ENCODE measurements at places on chromosomes 4 and X.

DNA sequence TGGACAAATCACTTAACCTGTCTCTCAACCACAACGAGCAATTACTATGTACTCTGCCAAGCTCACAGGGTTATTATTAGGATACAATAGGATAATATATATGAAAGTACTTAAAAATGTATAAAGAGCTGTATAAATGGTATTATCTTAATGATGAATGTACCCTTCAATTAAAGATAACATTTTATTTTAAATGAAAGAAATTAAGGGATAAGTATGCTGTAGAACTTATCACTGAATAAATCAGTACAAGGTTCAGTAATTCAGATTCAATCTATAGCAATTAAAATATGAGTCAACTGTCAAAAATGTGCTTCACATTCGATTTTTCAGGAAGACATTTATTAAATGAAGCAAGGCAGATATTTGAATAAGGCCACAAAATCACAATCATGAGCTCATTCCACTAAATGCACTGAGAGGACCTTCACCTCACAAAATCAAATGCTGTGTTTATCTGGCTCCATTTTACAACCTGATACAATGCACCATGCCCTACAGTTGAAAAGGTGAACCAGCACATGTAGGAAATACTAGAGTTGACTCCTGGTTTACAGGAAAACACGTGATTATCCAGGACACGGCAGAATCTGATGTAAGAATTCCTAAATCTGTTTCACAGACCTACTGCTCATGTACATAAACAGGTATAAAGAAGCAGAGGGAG is 4.4 kb downstream of the LRCH2 start:
- no peak for DNase-seq

DNA sequence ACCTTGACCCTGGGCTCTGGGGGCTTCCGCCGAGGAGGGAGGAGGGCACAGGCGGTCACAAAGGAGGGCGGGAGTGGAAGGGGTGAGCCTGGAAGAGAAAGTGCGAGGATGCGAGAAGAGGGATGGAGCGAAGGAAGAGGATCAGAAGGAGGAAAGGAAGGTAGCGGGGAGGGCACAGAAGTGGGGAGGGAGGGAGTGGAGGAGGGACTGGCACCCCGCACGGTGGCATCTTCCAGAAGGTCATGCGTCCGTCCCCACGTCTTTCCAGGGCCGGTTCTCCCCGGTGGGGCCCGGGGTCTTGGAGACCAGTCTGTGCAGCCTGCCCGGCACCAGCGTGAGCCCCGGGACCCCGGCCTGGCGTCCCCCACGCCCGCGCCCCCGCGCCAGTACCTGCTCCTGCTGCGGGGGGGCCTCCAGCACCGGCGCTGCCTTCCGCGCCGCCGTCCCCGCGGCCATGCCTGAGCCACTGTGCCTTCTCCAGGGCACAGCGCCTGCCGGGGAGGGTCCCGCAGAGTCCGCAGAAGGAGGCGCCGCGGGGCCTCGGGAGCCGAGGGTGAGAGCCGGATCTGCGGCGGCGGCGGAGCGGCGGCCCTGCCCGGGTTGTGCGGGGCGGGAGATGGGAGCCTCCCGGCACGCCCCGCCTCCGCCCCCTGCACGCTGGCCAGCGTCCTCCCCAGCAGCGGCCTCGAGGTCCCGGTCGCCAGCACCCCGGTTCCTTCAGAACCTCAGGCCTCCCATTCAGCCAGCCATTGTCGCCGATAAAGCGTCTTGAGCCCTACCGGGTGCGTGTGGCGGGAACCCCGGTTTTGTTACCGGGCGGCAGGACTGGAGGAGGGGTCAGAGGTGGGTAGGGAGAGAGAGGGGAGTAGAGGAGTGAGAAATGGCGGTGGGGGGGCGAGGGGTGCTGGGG is at the start of gene RNF175:
Gene RNF175, minus strand, starts transcription at position 618 of the 910 bp plus-strand sequence. Its CDS starts 162 bp downstream, at position 456.
- no peak for DNase-seq

GRCh38 chr4:131411393-131411792 is 1737.7 kb upstream of the PCDH10 start:
- DNase-seq: no peak

- DNase-seq: no peak
Measured at GRCh38 chrX:140151316-140151715, 186.0 kb upstream of the CXorf66 start.

DNA sequence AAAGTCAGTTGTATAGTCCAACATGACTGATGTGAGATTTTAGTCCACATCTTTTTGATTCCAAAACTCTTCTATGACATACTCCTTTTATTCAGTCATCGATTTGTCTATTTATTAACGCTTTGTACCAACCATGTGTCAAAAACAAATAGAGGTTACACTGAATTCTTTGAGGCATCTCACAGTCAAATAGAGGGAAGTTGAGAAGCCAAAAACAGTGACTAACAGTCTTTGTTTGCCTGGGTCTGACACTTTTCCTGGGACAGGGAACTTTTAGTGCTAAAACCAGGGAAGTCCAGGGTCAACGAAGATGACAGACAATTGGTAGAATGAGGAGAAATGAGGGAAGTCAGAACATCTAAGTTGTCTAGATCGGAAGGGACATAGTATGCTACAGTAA is 169.9 kb upstream of the HS3ST1 start:
- DNase-seq: no peak

DNA sequence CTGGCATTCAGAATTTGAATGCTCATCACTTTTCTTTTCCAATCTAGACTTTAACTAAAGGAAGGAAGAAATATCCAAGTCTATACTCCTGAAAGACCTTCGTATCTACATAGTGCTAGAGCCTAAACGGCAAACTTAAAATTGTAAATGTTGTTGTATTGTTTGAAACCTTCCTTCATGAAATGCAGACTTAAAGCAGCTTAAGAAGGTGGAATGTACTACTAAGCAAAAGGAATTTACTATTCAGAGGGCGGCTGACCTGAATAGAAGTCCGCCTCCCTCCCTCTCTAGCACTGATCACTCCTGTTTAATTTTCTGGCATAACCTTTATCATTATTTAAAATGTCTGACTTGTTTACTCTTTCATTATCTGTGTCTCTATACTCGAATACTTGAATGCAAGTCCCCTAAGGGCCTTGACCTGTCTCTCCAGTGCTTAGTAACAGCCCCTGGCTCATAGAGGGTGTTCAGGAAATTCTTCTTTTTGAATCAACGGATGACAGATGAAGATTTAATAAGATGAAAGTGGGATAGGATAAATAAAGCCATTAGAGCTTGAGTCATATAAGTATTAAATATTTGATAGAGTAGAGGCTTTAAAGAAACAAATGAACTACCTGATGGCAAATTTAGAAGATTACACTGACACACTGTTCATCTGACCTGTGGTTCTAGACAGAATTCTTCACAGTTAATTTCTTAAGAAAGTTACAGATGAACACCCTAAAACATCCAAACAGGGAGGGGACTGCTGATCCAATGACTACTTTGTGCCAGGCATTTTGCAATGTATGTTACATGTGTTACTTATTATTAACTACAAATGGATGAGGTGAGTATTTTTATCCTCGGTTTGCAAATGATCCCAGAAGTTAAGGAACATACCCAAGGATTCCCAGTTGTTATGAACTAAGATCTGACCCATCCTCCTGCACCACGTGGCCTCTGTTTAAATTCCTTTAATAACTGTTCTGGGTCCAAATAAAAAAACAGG is 20.2 kb upstream of the RBPJ start:
- DNase-seq: no peak

GRCh38 chr4:48963042-48963679 is 22.9 kb upstream of the CWH43 start:
- DNase-seq: peak; percentile 61

DNA sequence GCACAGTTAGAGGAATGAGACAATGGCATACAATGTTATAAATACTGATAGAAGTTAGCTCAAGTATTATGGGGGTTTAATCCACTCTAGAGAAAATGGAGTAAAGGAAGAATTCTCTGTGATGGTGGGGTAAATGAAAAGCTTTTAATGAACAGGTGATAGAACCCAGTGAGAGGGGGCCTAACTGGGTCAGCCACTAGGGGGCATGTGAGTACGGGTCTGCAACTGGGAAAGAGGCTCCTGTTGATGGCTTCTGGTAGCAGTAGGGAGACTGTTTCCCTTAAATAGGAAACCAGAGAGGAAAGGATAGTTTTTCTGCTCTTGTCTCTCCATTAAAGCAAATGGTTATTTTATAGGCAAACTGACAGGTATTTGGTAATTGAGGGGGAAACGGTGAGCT is 132.8 kb upstream of the GPR101 start:
- DNase-seq: no peak

- no peak for DNase-seq
Measured at GRCh38 chr4:141009931-141010330, 123.3 kb downstream of the RNF150 start.

- no peak for DNase-seq
Measured at GRCh38 chr4:77047037-77047436, 28.8 kb downstream of the CCNI start.

DNA sequence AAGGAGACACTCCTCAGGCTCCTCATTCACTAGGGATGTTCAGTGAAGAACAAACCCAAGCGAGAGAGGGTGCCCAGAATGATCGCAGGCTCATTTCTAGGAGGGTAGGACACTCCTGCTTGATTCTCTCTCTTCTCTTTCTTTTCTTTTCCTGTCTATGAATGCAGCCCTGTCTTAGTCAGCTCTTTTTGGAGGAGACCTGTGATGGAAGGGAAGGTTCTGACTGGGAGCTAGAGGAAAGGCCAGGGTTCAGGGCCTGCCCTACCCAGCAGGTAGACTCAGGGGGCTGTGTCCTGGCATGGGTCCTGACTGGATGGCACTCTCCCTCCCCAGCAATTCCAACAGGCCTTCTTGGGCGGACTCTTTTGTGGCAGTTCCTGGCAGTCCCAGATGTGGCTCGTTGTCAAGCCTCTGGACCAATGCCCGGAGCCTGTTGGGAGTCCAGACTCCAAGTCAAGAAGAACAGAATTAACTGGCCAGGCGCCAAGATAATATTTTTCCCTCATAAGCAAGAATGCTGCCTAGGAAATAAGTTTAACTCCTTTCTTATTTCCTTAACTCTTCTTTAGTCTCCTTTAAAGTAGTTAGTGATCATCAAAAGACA is 139.4 kb upstream of the SCML1 start:
- no peak for DNase-seq

DNA sequence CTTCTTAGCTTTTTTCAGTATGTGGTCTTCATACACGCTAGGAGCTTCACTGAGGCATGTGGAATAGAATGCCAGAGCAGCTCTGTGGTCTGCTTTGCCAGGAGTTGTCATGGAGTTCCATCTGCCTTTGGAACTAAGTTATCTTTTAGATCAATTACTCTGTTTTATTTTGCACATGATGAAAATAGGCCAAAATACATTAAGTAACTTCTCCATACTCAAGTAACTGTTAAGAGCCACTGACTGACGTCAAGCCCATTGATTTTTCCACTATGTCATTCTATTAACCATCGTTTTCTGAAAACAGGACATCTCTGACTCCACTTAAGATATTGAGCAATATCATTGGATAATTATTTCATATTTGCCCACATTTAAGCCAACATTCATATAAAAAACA is 415.1 kb upstream of the MAD2L1 start:
- no peak for DNase-seq

DNA sequence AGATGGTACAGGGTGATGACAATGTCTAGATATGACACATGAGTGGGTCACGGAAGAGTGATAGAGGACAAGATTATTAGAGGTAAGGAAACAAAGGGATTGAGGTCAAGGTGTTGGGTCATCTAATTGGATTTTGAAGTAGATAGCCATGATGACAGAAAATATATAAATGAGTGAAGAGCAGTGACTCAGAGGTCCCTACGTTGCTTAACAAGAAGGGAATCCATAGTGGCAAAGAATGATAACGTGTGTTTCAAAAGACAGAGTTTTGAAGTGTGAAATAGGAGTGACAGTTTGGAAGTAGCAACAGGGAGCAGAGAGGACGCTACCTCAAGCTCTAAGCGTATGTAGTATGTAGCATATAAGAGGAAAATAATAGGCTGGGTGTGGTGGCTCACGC is 22.2 kb upstream of the CAMK2D start:
- DNase-seq: no peak

GRCh38 chr4:25068386-25068785 is 37.6 kb upstream of the LGI2 start:
- DNase-seq: no peak

DNA sequence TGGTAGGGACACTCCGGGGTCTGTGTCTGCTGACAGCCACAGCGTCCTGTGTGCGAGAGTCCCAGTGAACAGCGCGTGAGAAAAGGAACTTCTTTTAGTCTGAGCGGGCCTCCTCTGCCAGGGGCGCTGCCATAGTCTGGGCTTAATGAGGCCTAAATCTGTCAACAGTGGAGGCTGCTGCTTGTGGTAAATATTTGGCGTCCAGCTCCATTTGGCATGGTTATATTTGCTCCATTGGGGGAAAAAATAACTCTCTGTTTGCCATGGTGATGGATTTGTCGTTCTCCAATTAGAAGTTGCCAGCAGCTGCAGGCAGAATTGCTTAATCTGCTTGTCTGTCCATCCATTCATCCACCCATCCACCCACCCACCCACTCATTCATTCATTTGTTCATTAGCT is 71.4 kb upstream of the PSAPL1 start:
- DNase-seq: no peak

GRCh38 chr4:123408471-123409084 is 12.0 kb downstream of the SPRY1 start:
- no peak for DNase-seq

DNA sequence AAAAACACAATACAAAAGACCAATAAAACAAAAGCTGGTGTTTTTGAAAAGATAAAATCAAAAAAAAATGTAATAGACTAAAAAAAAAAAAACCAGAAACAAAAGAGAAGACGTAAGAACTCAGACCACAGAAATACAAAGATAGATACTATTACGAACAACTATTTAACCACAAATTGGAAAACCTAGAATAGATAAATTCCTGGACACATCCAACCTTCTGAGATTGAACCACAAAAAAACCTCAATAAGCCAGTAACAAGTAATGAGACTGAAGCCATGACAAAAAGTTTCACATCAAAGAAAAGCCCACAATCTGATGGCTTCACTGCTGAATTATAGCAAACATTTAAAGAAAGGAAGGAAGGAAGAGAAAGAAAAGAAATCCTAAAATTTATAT is 16.2 kb downstream of the RCHY1 start:
- DNase-seq: no peak

DNA sequence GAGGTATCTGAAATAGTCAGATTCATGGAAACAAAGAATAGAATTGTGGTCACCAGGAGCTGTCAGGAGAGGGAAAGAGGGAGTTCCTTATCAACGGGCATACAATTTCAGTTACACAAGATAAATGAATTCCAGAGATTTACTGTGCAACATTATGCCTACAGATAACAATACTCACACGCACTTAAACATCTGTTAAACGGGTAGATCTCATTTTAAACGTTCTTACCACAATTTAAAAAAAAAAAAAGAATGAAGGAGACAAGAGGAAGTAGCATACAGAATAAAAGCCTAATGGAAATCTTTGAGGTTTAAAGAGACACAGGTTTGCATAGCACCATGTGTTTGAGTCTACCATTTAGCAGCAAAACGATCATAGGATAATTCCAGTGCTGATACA is 298.0 kb downstream of the DKK2 start:
- no peak for DNase-seq
